WTC11 (cell line): ENCODE measurements at places on chromosomes 1 and 21.

GRCh38 chr1:145999321-146000024 is 3.1 kb upstream of the TXNIP start:
- DNase-seq = no peak

GRCh38 chr1:228006786-228007048 is at the start of gene WNT3A:
WNT3A (plus strand) TSS chr1:228006998; CDS start chr1:228007129, 131 bp downstream.
- DNase-seq = no peak

DNA sequence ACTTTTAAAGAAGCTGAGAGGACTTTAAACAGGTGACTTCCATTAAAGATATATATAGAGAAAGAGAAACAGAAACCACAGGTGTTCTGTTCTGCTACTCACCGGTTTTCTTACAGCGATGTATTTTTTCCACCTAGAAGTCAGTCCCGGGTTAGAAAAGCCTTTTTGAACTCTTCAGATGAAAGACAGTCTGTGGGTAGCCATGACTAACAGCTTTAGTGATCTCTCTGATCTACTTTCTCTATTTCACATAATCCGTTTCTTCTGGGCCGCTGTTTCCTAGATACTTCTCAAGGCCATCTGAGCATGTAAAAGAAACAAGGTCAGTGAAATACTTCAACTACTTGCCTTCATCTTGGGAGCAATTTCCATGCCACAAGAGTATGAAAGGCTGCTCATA is 25.1 kb downstream of the WDR64 start:
- no peak for DNase-seq

DNA sequence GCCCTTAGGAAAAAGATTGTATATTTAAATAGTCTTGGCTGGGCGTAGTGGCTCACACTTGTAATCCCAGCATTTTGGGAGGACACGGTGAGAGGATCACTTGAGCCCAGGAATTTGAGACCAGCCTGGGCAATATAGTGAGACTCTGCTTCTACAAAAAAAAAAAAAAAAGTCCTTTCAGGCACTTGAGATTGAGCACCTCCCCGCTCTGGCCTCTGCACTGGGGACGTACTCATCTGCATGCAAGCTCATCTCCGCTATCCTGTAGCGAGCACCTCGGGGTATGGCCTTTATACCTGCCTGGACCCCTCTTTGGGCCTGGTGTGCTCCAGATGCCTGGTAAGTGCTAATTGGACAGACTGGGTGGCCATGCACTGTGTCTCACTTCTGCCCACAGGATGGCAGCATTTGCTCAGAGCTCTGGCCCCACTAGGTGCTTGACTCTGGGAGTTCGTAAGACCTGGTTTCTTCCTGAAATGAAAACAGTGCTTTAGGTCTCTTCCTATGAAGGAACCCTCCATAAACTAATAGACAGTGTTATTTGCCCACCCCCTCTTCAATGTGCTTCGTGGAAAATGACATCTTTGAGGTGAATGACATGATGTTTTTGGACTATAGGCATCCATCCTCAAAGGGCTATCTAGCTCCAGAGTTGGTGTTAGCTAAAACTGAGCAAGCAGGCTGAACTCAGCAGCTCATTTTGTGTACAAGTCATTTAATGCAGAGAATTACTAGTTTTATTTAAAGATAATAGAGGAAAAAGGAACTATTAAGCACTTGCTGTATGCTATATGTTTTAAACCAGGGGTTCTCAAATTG is 61.7 kb upstream of the ADAR start:
- peak; percentile 80 for DNase-seq

DNA sequence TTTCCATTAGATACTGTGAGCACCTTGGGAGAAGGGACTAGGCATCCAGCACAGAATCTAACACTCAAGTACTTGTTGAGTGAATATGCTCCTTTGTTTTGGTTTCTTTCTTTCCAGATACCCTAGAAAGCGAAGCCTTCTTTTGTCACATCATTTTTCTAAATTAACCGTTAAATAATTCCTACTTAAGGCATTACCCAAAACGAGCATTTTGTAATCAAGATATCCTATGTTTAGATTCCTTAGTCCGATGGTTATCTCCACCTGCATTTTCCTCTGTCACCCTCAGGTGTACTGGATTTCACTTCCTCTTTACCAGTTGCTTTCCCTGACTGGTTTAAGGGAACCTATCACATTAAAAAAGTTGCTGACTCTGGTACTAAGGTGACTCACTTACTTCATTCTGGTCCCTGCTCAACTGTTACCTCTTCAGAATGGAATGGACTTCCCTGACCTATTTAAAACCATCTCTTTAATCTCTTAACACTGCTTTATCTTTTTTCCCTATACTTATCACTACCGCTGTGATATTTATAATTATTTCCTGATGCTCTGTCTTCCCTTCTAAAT is 3.2 kb downstream of the B3GALNT2 start:
- no peak for DNase-seq

DNA sequence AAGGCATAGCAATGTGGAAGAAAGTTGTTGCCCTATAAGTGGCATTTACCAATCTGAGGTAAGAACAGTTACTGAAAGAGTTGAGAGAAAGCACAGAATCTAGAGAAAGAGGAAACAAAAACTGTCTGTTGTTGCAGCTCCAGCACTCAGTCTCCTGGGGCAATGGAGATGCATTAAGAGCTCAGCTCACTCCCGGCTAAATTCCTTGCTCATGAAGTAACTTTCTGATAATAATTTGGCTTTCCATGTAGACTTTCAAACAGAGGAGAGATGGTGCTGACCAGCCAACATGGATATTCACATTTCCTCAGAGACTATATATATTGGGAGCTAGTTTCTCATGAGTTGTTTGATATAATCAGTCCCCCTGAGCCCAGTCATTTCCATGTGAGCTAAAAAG is 135.3 kb downstream of the GDAP2 start:
- no peak for DNase-seq

- DNase-seq = no peak
Observed at GRCh38 chr1:10638559-10639005, 157.9 kb downstream of the CASZ1 start.

GRCh38 chr1:162626761-162627160 is 5.5 kb upstream of the DDR2 start:
- DNase-seq = no peak

GRCh38 chr21:20016435-20017005 is 981.7 kb upstream of the NCAM2 start:
- DNase-seq = no peak
